ENCODE measurements at places on chromosomes 16 and 17. TPM values are rescaled to one million over a fixed set of nuclear protein-coding genes. Genes with fewer than 3 reads are reported as not detected.

Gene PTGES3L
- total RNA-seq: 0.11 TPM

Gene SMIM22
- total RNA-seq: not detected

Gene SLC6A2
- not detected for total RNA-seq

Gene MYO15B
- 5.6 TPM for total RNA-seq

Gene CLEC3A
- 0.22 TPM for total RNA-seq

Gene MYH3
- total RNA-seq: 0.86 TPM

Gene DPEP3
- total RNA-seq: not detected

Gene KRTAP4-5
- not detected for total RNA-seq

Gene TBC1D3K
- not detected for total RNA-seq

Gene PLEKHH3
- total RNA-seq: 8.2 TPM

Gene CNTROB
- 24.4 TPM for total RNA-seq
